ENCODE measurements at places on chromosomes 2 and 18. TPM values are rescaled to one million over a fixed set of nuclear protein-coding genes. Genes with fewer than 3 reads are reported as not detected.

Gene DNAH6
- total RNA-seq: 0.11 TPM

Gene COLEC12
- not detected for total RNA-seq

Gene DCDC2C
- total RNA-seq: 0.54 TPM

Gene MAL
- not detected for total RNA-seq

Gene GKN2
- 3.5 TPM for total RNA-seq

Gene FOXD4L1
- total RNA-seq: 0.58 TPM

Gene HOXD9
- total RNA-seq: 1.7 TPM

Gene GPR75
- total RNA-seq: 1.6 TPM

Gene FNDC4
- 3.9 TPM for total RNA-seq

Gene LHCGR
- not detected for total RNA-seq

Gene TPRKB
- 78.1 TPM for total RNA-seq

Gene TMEM178A
- 0.10 TPM for total RNA-seq

Gene MRO
- total RNA-seq: 0.18 TPM

Gene MSH6
- 85.8 TPM for total RNA-seq

Gene PAX8
- 1.1 TPM for total RNA-seq

Gene BCL2
- total RNA-seq: 0.73 TPM

Gene SPDYA
- 0.14 TPM for total RNA-seq

Gene AFF3
- 0.22 TPM for total RNA-seq

Gene LRRC30
- total RNA-seq: not detected

Gene REG3G
- total RNA-seq: not detected

All from A549 treated with RU486 at 1 μM for 4 hours (cell line).